ENCODE measurements at places on chromosomes 2 and 18.

GRCh38 chr2:84811839-84812431 is 68.9 kb downstream of the TRABD2A start:
- DNase-seq: no peak

- no peak for DNase-seq
Observed at GRCh38 chr2:239579081-239579480, 178.3 kb upstream of the HDAC4 start.

DNA sequence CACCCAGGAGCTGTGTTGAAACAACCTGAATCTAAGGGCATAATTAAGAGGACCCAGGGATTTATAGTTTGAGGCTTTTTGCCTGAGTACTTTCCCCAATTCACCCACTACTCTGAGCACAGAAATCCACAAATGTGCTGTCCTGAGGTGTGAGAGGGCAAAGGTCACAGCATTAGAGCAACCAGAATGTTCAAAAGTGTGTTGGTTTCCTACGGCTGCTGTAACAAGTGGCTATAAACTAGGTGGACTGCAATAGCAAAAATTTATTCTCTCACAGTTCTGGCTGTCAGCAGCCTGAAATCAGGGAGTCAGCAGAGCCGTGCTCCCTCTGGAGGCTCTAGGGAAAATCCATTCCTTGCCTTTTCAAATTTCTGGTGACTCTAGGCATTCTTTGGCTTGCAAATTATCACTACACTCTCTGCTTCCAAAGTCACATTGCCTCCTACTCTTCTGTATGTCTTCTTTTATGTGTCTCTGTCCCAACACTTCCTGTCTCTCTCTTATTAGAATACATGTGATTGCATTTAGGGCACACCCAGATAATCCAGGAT is 91.4 kb upstream of the TACR1 start:
- DNase-seq: no peak

- DNase-seq: no peak
Observed at GRCh38 chr2:221635949-221636348, 63.8 kb upstream of the EPHA4 start.

GRCh38 chr18:25467226-25467987 is 115.4 kb upstream of the ZNF521 start:
- DNase-seq: no peak

GRCh38 chr18:46624127-46624526 is 32.9 kb downstream of the LOXHD1 start:
- DNase-seq: no peak

DNA sequence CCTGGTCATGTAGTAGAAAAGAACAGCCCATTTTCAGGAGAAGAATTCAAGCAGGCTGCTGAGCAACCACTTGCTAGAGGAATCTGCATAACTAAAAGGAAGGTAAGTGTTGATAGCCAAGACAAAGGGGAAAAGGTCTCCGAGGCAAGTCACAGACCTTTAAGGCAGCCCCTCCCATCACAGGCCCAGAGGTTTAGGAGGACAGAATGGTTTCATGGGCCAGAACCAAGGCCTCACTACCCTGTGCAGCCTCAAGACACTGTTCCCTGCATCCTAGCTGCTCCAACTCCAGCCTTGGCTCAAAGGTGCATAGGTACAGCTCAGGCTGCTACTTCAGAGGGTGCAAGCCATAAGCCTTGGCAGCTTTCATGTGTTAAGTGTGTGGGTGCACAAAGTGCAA is 238.6 kb upstream of the CYP26B1 start:
- DNase-seq: no peak

- no peak for DNase-seq
Observed at GRCh38 chr2:190996338-190996946, 17.5 kb downstream of the STAT1 start.

GRCh38 chr18:49850636-49851035 is 37.3 kb upstream of the ACAA2 start:
- no peak for DNase-seq

- no peak for DNase-seq
Observed at GRCh38 chr2:149330127-149331022, at the start of gene LYPD6. Gene LYPD6, plus strand, starts transcription at chr2:149330587. Its CDS starts 107,122 bp downstream, at chr2:149437709.

- DNase-seq: peak; percentile 31
Observed at GRCh38 chr2:200812122-200813022, 662 bp downstream of the BZW1 start.

DNA sequence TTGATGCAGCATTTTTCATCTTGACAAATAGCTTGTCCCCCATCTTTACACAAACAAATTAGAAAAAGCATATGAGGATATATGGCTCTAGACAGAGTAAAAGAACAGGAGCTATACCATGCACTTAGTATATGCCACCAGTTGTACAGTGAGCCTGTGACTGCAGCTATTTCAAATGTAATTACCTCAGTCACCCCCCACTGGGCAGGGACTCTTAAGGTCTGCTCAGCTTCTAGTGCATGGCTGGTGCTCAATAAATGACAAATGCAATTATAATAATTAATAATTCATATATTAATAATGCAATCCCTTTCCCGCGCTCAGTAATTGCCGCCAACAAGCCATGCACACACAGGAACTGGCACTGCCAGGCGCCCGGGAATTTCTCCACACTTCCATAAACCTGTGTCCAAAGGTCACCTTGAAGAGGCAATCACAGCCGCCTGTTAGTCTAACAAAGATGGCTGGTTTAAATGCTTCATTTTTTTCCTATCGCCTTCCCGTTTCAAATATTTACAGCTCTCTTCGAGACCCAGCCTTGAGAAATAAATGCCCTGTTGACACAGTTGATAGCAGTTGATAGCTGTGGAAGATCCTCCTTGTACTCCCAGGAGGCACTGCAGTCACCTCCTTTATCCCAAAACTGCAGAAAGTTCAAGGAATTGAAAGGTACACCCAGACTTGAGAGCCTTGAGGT is 156.6 kb downstream of the INO80D start:
- no peak for DNase-seq

DNA sequence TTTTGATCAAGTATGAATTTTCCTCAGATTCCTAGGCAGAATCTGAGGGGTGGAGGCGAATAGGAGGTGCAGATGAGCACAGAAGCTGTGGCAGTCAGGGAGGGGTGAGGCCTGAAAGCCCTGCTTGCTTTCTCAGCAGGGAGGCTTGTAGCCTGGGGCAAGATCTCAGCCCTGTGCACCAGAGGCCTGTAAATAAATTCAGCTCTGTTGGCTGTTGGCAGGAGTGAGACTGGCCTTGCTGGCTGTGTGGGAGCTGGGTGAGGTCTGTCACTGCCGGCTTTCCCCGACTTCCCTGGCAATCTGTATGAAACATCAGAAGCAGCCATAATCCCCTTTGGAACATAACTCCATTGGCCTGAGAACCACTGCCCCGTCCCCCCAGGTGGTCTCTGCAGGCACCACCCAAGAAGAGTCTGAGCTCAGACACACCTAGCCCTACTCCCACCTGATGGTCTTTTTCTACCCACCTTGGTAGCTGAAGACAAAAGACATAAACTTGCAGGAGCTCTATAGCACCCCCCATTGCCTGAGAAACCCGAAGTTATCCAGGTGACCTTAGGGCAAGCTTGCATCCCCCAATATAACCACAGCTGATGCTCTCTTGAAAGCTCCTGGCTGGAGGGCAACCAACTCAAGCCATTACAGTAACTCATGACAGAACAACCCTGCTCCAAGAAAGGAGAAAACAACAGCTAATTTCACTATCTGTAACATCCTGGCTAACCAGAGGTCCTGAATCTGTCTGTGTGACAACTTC is 32.3 kb downstream of the EVA1A start:
- no peak for DNase-seq

GRCh38 chr2:39135690-39136259 is 14.9 kb upstream of the SOS1 start:
- DNase-seq: no peak

DNA sequence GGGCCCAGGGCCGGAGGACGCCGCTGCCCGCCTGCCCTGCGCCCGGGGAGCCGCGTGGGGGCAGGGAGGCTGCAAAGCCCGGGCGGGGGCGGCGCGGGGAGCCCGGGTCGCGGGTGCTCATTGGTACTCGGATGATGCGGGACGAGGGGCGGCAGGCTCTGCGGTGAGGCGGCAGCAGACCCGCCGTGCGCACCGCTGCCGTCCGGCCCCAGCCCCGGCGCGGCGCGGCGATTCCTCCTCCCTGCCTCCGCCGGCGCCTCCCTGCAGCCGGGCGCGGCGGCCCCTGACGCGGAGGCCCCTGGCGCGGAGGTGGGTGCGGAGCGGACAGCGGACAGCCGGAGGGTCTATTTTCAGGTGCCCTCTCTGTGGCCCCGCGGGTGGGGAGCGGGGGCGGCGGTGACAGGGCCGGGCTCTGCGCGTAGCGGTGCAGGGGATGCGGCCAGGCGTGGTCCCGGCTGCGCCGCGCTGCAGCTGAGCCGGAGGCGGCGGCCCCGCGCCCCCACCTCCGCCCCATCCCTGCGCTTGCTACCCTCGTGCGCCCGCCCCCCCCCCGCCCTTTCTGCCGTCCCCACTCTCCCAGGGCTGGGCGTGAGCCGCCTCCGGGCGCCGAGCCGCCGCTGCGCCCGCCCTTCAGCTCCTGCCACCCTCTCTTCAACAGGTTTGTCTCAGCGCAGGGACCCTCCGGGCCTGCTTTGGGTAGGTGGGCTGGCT is 640 bp downstream of the SPTBN1 start:
- no peak for DNase-seq

DNA sequence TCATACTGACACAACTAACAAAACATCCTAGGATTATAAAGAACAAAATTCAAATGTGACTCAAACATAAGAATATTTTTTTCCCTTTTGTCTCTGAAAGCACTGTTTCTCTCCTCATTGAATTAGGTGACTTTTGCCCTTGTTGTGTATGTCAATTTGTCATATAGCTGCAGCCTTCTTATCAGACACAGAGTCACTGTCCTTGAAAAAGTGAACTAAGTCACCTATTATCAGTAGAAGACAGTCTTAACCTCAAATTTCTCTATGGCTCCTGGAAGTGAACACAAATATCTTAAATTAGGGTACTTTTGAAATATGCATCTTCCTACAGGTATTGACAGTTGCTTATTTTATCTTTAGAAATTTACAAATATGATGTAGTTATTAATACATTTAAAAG is 360.6 kb downstream of the NBAS start:
- DNase-seq: no peak

GRCh38 chr2:28751956-28752630 is 463 bp downstream of the PPP1CB start:
- no peak for DNase-seq

- DNase-seq: no peak
Observed at GRCh38 chr2:23746141-23746863, 180.6 kb downstream of the ATAD2B start.

- no peak for DNase-seq
Observed at GRCh38 chr18:53268455-53268854, 928.5 kb downstream of the DCC start.

DNA sequence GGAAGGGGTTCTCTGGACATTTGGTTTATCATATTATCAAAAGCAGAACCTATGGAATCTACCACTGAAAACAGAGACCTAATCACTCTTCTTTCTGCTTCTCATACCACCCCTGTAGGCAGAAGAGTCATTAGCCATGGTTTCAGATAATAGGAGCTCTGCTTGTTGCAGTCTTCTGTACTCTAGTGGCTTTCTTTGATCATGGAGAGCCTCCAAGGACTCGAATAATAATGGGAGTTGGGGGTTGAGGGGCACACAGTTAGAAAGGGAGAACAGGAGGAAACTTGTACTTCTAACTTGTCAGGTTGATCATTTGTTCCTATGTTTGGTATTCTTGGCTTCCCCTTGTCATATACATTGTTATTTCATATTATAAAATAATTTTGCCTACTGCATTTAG is 52.3 kb upstream of the VWC2L start:
- no peak for DNase-seq

DNA sequence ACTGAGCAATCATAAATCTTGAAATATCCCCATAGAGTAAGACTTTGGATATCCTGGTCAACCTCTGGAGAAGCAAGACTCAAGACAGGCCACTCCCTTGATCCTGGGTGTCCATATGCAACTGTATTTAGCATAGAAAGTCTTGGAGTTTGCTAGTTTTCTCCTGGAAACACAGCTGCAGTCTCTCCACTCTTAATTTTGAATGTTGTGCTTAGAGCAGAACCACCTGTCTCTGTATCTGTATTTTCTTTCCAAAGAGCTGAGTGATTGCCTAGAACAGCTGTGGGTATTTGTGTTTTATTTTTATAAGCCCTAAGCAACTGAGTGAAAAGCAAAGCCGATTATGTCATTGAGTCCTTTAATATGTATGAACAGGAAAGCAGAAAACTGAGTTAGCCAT is 64.1 kb upstream of the ADAM23 start:
- no peak for DNase-seq

DNA sequence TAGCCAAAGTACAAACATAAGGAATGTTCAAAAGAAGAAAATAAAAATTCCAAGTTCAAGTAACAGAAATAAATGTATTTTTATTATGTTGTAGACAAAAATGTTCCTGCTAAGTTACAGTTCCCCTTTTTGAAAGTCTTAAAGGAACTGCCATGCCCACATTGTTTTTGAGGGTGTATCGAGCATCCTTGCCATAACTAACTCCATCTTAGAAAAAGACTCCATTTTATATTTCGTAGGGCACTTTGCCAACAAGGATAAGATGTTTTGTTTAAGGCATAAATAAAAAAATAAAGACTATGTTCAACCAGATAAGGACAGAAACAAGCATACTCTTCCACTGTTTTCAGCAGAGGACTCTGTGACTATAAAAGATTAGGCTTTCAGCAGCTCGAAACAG is 67.3 kb downstream of the TMEM237 start:
- no peak for DNase-seq
